A549 treated with CpdA at 1 μM for 4 hours (cell line): ENCODE measurements at places on chromosomes 6 and 20. TPM values are rescaled to one million over a fixed set of nuclear protein-coding genes. Genes with fewer than 3 reads are reported as not detected.

LRRC73 gene
- total RNA-seq = 0.51 to 1.4 TPM (median 1.1 TPM) in 5 replicates

FILIP1 gene
- 0.20 to 0.48 TPM (median 0.32 TPM) in 5 replicates for total RNA-seq

TCF15 gene
- total RNA-seq = not detected in 5 replicates

CCNC gene
- total RNA-seq = 27.5 to 37.2 TPM (median 28.3 TPM) in 5 replicates

CST7 gene
- total RNA-seq = not detected in 5 replicates

CST4 gene
- not detected in 5 replicates for total RNA-seq

BFSP1 gene
- 4.2 to 5.0 TPM (median 4.6 TPM) in 5 replicates for total RNA-seq

MYBL2 gene
- total RNA-seq = 72.2 to 81.5 TPM (median 78.1 TPM) in 5 replicates
